ENCODE measurements at places on chromosomes 2 and 18.

DNA sequence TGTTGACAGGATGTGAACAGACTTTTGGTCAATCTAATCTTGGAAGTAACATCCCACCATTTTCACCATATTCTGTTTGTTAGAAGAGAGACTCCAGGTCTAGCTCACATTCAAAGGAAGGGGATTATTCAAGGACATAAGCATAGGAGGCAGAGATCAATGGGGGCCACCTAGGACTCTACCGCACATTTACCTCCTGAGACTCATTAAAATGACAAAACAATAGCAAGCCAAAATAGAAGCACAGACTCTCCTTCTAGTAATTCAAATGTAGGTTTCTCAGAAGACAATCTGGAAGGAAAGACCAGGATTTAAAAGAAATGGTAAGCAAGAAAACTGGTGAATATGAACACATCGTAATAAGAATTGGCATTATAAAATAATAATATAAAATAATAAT lies 156.4 kb upstream of the KYNU start:
- DNase-seq = no peak

- DNase-seq = no peak
Observed at GRCh38 chr2:233728723-233729301, at the start of gene UGT1A3. Gene UGT1A3, plus strand, starts transcription at chr2:233729042. Its CDS starts 85 bp downstream, at chr2:233729127.

- DNase-seq = no peak
Observed at GRCh38 chr2:225494100-225494459, 94.6 kb downstream of the NYAP2 start.

- no peak for DNase-seq
Observed at GRCh38 chr18:34938090-34938489, 103.1 kb upstream of the MAPRE2 start.

- no peak for DNase-seq
Observed at GRCh38 chr2:19000776-19001175, 357.6 kb downstream of the OSR1 start.

DNA sequence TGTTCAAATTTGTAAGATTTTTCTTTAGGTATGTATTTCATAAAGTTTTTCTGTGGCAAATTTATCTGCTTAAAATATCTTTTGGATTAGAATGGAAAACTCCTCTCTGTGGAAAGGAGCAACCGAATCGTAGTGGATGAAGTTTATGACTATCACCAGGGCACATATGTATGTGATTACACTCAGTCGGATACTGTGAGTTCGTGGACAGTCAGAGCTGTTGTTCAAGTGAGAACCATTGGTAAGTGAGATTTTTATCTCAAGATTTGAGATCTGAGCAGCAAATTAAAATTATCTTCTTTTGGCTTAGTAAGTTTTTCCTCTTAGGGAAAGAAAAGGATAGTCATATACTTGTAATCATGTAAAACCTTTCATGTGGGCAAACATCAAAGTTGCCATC lies 14.2 kb downstream of the IL18RAP start:
- no peak for DNase-seq

DNA sequence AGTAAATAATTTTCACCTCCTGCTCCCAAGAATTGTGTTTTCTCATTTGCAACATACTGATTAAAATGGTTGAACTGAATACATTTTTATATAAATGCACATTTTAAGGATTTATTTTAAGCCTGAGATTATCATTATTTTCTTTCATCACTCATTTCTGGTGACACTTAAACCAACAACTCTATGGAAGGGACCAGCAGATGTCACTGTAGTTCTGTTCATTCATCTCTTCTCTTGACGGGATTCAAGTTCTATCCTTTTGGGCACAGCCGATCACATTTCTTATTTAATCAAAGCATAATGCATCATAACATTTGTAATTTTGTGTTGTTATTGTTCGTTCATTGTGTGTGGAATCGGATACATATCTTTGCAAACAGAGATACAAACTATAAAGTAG lies 417.9 kb downstream of the HRH4 start:
- peak; percentile 71 for DNase-seq

- DNase-seq = no peak
Observed at GRCh38 chr2:195450552-195451113, 206.4 kb upstream of the SLC39A10 start.

GRCh38 chr2:206160125-206160806 lies 571 bp downstream of the EEF1B2 start:
- DNase-seq = no peak

- DNase-seq = no peak
Observed at GRCh38 chr18:74803769-74804168, 206.1 kb downstream of the ZNF407 start.

- no peak for DNase-seq
Observed at GRCh38 chr2:216866515-216867095, 6.7 kb upstream of the TNP1 start.

- no peak for DNase-seq
Observed at GRCh38 chr2:12183032-12183645, 436.7 kb downstream of the LPIN1 start.

- DNase-seq = no peak
Observed at GRCh38 chr2:129727286-129727685, 252.2 kb upstream of the RAB6C start.

GRCh38 chr2:230505162-230505561 lies 89.2 kb downstream of the SP100 start:
- DNase-seq = no peak

DNA sequence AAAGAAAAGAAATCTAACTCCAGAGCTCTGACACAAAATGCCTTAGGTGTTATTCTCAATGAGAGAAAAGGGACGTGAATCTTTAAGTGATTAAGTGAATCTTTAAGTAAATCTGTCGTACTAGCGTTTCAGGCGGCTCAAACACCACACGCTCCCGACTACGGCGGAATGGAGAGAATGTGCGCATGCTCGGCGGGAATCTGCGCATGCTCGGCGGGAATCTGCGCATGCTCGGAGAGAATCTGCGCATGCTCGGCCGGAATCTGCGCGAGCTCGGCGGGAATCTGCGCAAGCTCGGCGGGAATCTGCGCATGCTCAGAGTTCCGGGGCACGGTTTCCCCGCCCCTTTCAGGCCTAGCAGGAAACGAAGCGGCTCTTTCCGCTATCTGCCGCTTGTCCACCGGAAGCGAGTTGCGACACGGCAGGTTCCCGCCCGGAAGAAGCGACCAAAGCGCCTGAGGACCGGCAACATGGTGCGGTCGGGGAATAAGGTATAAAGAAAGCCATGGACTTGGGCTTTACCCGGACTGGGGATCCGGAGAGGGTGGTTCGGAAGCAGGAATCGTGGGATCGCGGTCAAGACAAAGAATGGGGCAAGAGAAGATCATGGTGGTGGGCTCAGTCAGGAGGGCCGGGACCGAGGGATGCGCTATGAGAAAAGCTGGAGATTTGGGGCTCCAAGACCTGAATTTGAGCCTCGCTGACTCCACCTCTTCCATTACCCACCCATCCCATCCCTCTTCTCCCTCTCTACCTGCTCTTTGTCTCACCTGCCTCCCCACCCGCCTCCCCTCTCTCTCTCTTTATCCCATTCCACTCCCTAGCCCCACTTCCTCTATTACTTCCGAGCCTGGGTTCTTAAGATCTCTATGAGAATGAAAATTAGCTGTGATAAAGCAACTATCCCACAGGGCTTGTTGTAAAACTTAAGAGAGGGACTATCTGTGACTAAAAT lies at the start of gene XRCC5:
XRCC5 (plus strand) TSS at position 382 of the 955 bp plus-strand sequence; CDS start at position 471, 89 bp downstream.
- peak; percentile 99 for DNase-seq

DNA sequence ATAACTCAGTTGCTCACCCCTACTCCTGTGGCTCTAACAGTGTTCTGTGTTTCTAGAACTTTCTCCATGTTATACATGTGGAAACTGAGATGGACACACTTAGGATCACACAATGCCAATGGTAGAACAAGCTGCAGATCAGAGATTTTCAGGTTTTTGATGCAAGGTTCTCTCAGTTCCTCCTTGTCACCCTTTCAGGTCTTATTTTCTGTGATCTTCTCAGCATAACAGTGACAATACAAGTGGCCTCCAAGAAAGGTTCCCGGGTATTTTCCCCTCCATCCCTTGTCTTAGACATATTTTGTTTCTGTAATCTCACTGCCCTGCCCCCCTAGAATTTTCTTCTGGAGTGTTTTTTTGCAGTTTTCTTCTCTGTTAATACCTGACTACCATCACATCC lies 6.2 kb upstream of the MGAT5 start:
- DNase-seq = no peak

- no peak for DNase-seq
Observed at GRCh38 chr2:63862806-63863205, 21.1 kb downstream of the UGP2 start.

- DNase-seq = no peak
Observed at GRCh38 chr2:61636686-61637085, 98.5 kb upstream of the XPO1 start.

- no peak for DNase-seq
Observed at GRCh38 chr2:133360882-133361281, 207.4 kb downstream of the NCKAP5 start.

- no peak for DNase-seq
Observed at GRCh38 chr2:185644828-185645227, 93.8 kb upstream of the FSIP2 start.

DNA sequence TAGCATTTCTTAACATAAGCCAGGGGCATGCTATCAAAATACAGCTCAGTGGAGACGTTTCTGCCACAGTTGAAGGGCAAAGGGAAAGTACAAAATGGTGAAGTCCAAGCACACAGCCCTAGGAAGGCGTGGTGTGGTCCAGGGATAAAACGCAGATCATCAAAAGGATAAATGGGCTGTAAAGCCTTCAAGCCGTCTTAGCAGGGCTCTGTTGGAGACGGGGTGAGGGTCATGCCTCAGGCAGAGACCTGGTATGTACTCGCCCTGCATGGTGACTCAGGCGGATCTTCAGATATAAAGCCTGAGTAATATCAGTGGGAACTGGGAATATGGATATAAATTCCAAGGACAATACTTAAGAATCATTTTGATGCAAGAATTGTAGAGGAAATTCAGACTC lies 61.2 kb downstream of the NGEF start:
- no peak for DNase-seq

DNA sequence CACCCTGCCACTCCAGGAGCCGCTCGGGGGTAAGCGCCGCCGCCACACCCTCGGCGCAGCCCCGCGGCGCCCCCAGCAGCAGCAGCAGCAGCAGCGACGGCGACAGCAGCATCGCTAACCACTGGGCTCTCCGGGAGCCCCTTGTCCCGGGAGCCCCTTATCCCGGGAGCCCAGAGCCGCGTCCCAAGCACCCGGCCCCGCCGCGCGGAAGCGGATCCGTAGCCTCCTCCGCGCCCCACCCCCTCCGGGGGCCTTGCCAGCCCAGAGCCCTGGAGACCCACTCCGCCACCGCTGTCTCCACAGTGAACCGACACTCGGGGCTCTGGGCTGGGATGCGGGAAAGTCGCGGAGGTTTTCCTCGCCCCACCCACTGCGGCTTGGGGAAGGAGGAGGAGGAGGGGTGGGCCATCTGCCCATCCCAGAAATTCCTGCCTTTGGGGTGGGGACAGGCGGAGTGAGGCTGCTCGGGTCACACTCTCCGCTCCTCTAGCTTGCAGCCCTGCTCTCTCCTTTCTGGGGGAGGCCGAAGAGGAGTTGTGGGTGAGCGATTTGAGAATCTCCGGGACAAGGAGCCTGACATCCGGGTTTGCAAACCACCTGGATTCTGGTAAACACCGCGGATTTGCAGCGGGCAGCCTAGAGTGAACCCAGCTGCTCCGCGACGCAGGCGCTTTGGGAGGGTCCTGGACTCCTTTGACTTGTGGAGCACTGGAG lies at the start of gene PLA2R1:
PLA2R1 (minus strand) TSS at position 324 of the 714 bp plus-strand sequence; CDS start at position 112, 212 bp downstream.
- DNase-seq = peak; percentile 73

DNA sequence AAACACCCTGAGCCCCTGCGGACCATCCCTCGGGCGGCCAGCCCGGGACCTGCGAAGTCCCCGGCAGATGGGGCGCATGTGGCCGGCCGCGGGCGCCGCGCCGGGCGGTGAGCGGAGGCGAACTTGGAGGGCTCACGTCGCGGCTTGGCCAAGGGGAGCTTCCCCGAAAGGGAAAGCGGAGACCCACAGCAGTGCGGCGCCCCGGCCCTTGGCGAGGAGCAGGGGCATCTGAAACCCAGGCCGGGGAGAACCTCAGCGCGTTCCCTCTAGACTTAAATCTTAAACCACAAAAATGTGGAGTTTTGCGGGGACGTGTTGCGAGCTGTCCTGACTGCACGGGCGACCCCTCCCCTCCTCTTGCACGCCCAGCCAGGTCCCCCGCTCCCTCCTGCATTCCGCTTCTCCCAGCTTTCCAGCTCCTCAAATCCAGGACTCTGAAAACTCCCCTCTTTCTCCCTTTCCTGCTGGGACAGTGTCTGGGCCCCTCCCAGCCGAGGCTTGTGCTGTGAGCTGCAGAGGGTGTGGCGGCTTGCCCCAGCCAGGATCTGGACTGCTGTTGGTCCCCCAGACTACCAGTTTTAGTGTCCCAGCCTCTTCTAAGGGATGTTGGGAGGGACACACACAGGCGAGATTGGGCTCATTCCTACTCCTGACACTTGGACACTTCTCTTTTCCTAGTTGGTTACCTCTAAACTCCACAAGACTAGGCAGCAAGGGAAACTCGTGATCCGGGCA lies 1.3 kb downstream of the FMNL2 start:
- peak; percentile 73 for DNase-seq

GRCh38 chr2:36464006-36464721 lies 108.6 kb downstream of the CRIM1 start:
- no peak for DNase-seq

GRCh38 chr2:230661072-230661957 lies 51.3 kb upstream of the CAB39 start:
- DNase-seq = no peak

GRCh38 chr2:206471524-206472062 lies 28.3 kb downstream of the ADAM23 start:
- DNase-seq = no peak

GRCh38 chr2:141041281-141041680 lies 1089.5 kb downstream of the LRP1B start:
- DNase-seq = no peak

DNA sequence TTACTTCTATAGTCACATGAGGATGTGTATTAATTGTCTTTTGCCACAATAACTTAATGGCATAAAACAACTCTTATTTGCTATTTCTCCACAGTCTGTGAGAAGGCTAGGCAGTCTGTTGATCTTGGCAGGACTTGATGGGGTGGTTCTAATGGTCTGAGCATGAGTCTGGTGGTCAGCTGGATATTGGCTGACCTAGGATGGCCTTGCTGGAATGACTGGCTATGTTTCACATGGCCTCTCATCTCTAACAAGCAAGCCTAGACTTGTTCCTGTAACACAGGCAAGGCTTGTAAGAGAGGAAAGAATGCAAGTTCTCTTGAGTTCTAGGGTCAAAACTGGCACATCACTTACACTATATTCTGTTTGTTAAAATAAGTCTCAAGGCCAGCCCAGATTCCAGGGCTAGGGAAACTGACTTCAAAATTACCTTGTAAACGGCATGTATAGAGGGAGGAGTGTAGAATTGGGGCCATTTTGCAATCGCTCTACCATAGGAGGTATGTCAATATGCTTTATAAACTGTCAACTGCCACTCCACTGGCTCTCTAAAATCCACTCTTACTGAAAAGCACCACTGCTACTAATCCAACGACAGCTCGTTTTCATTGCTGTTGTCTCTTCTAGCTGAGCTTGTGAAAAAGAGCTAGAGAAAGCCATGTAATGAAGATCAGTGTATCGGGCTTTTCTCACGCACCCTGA lies 325.0 kb upstream of the PKDCC start:
- peak; percentile 60 for DNase-seq

Data from kidney (tissue), 22 donors.